ENCODE measurements at places on chromosomes 11 and 22.

DNA sequence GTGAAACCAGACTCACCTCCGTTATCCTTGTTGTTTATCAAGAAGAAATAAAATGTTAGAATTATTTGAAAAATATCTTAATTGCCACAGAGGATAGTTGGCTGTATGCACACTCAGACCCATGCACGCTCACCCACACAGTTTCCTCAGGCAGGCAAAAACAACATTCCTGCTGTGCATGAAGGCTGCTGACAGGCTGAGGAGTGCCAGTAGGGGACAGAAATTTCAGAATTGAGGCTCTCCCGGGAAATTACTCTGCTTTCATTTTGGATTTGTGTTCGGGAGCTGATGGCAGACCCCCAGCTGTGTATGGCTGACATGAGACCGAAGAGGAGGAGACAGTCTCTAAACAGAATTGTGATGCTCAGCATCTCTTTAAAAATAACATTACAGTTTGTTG, 87.5 kb downstream of the AMOTL1 start:
- no peak for DNase-seq

DNA sequence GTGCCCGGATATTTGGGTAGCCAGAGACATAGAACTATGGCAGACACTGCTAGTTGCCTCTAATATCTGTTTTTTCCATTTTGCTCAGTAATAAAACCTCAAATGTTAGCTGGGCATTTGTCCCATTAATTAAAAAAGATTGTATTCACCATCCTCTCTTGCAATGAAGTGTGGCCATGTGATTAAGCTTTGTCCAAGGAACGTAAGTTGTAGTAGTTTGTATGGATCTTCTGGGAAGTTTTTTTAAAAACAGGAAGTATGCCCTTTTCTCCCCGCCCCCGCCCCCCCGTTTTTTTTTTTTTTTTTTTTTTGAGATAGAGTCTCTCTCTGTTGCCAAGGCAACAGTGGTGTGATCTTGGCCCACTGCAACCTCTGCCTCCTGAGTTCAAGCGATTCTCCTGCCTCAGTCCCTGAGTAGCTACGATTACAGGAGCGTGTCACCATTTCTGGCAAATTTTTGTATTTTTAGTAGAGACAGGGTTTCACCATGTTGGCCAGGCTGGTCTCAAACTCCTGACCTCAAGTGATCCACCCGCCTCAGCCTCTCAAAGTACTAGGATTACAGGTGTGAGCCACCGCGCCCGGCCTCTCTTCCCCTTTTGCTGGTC, 1.7 kb upstream of the TMEM135 start:
- DNase-seq = no peak

- DNase-seq = no peak
Measured at GRCh38 chr22:33577862-33578411, 342.3 kb downstream of the LARGE1 start.

DNA sequence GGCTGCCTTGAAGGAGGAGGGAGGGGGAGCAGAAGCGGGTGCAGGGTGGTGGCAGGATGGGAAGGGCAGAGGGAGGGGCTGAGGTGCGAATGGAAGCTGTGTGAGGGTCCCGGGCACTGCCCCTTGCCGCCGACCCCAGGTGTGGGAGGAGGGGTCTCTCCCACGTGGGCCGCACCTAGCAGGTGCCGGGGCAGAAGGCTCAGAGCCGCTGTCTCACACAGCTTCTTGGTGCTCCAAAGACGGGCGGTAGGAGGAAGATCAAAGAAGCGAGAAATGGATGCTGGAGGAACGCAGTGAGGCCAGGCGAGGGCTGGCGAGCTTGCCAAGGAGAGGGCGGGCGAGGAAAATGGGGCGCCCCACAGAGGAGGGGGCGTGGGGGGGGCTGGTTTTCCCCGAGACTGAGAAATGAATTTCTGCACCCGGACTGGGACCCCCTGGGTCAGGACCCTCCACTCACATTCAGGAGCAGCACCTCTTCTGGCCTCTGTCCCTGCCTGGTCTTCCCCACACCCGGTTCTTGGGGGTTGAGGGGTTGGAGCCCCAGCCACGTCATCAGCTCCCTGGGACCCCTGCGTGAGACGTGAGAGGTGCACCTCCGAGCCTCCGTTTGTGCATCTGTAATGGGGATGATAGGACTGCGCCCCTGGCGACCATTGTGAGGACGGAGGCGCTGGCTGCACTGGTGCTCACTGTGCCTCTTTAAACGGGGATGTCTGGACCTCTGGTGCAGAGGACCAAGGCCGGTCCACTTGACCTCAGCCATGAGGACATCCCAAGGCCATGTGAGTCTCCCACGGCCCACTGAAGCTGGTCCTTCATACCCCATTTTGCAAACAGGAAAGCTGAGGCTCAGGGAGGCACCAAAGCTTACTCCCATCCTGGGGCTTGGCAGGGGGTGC, 16.8 kb downstream of the LSP1 start:
- DNase-seq = no peak

GRCh38 chr11:83864412-83865057, 578.4 kb upstream of the CCDC90B start:
- no peak for DNase-seq

DNA sequence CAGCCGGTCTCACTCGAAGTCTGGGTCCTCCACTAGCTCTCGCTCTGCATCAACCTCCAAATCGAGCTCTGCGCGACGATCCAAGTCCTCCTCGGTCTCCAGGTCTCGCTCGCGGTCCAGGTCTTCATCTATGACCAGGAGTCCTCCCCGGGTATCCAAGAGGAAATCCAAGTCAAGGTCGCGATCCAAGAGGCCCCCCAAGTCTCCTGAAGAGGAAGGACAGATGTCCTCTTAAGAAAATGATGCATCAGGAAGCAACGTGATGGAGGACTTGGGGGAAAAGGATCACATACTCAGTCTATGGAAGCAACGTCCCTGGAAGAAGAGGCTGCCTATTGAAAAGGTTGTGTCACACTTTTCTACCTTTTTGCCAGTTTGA, 1.1 kb downstream of the SRSF8 start:
- DNase-seq = no peak

GRCh38 chr11:16790486-16791190, 52.2 kb downstream of the C11orf58 start:
- DNase-seq = no peak

GRCh38 chr11:70364745-70365543, 33.4 kb upstream of the CTTN start:
- no peak for DNase-seq

DNA sequence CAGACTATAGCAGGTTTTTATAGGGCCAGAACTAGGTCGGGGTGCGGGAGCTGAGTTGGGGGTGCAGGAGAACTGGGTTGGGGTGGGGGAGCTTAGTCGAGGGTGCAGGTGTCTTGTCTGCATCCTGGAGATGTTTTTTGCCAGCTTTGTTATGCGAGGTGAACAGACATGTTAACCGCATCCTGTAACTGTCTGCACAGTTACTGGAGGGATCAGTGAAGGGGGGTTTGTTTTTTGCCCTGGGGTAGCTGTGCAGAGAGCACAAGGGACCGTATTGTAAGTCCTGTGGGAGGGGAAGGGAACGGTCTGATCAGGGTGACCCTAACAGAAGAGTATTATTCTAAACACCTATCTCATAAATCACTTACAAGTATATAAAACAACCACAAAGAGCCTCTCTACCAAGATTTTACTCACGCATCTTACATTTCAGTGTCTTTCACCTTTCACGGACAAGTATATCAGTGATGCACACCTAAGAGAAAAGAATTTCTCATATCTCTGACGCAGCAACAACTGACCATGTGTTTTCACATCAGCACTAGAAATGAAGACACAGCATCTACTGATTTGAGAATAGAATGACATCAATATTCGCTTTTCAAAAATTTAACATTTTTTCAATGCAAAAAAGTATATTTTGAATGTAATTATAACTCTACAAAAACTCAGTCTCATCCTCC, 20.8 kb downstream of the ZNF195 start:
- DNase-seq = no peak

DNA sequence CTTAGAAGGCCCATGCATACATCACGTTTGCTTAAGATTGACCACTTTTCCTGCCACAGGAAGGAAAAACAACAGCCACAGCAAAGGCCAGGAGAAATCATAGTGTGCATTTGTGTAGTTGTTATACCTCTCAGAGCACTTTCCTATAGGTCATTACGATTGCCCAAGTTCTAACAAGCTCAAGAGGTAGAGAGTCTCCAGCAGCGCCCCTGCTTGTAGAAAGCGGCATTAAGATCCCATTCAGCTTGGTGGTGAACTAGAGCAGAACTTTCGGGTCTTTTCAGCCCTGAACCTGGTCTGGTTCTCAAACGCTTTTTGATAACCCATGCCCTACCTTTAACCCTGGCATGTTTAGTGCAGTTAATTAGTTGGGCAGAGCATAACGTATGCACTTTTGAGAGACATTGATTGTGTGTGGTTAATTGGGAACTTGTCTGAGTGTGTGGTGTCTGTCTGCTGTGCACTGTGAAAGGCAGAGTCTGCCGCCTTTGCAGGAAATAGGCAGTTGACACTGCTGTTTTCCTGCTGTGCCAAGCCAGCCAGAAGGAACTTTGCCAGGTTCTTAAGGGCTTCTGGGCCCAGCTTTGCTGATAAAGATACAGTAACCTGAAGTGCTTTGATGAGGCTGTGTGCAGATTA, 109.9 kb upstream of the CLMP start:
- no peak for DNase-seq

- no peak for DNase-seq
Measured at GRCh38 chr11:696955-697491, 1.4 kb downstream of the TMEM80 start.

GRCh38 chr11:111823131-111823530, 48.2 kb downstream of the ALG9 start:
- no peak for DNase-seq

DNA sequence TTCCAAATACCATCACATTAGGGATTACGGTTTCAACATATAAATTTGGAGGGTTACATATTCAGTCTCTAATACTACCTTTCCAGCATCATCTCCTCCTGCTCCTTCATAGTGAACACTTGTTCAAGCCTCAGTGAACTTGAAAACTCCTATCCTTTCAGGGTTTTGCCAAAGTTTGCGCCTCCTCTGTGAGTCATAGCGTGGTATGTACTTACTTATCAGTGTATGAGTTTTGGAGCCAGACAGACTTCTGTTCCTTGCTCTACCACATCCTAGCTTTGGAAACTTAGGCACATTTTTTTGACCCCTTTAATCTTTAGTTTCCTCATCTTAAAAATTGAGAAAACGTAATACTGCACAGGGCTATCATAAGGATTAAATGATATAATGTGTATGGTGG, 160.1 kb upstream of the ZC3H12C start:
- DNase-seq = no peak

GRCh38 chr22:50270666-50271394, 650 bp upstream of the MAPK11 start:
- no peak for DNase-seq

DNA sequence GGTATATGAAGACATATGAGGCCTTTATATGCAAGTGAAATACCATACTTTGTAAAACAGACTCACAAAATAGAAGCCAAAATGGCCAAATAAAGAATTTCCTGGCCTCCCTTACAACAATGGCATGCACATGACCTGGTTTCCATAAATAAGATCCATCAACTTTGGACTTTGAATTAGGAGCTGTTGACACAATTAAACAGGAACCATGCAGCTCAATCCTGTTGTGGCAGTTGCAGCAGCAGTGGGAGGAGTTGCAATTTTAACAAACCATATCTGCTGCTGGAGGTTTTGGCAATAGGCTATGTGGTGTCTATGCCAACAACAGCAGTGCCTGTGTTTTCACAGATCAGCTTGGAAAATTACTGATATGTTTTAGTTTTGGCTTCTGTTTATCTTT, 818.6 kb downstream of the FAM181B start:
- no peak for DNase-seq
